ENCODE measurements at places on chromosomes 13 and 19.

DNA sequence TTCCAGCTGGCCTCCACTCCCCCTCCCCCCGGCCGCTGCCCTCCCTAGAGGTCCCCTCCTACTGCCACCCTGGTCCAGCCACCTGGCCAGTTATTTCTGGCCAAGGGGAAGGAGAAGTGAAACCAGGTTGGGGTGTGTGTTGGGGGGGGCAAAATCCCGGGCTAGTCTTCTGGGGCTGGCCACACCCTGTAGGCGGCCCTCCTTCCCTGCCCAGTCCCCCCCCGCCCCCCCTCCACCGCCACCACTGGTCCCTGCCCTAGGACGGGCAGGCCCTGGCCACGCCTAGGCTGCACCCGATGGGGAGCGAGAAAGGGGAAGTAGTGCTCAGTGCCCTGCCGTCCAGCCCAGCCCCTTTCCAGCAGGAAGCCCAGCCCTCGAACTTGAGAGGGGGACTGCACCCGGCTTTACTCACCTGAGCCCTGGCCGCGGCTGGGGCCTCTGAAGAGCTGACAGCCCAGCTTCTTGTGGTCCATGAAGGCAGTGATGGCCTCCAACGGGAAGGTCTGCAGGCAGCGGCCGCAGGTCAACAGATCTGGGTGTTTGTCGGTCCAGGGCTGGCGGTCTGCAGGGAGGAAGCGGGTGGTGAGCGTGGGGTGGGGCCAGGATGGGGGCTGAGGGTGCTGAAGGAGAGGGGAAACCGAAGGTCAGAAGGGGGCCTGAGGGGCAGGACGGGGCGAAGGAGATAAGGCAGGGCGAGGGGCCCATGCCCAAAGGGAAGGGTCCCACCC lies 813 bp downstream of the ZNF296 start:
- DNase-seq = no peak

DNA sequence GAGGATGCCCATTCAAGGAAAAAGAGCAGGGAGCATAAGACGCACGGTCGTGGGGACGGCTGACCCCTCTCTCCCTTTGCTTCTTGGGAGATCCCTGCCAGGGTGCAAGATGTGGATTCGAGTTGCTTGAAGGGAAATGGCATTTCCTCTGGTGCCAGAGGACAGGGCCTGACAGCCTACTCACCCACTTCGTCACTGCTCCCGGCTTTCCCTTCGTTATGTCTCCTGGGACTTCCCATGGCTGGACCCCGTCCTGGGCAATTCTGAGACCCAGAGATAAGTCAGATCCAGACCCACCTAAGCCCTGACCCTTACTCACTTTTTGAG lies 1.2 kb downstream of the TBC1D17 start:
- no peak for DNase-seq

- DNase-seq = no peak
Measured at GRCh38 chr19:40742477-40742876, 7.8 kb downstream of the ACTMAP start.

DNA sequence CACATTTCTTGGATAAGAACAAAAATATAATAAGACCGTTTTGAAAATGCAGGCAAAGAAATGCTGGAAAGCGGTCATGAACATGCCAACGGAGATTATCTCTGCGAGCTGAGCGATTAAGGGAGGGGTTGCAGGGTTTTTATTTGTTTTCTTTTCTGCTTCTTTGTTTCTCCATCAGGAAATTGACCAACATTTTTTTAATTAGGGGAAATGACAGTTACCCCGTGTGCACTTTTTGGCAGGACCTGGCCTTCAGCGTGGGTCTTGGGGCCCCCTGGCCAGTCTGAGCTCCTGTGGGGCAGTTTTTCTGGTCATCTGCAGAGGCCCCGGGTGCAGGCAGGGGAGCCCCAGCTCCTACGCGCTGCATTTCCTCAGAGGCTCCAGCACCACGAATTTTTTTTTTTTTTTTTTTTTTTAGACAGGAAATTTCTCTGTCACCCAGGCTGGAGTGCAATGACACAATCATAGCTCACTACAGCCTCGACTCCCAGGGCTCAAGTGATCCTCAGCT lies 31.3 kb upstream of the HOMER3 start:
- no peak for DNase-seq

DNA sequence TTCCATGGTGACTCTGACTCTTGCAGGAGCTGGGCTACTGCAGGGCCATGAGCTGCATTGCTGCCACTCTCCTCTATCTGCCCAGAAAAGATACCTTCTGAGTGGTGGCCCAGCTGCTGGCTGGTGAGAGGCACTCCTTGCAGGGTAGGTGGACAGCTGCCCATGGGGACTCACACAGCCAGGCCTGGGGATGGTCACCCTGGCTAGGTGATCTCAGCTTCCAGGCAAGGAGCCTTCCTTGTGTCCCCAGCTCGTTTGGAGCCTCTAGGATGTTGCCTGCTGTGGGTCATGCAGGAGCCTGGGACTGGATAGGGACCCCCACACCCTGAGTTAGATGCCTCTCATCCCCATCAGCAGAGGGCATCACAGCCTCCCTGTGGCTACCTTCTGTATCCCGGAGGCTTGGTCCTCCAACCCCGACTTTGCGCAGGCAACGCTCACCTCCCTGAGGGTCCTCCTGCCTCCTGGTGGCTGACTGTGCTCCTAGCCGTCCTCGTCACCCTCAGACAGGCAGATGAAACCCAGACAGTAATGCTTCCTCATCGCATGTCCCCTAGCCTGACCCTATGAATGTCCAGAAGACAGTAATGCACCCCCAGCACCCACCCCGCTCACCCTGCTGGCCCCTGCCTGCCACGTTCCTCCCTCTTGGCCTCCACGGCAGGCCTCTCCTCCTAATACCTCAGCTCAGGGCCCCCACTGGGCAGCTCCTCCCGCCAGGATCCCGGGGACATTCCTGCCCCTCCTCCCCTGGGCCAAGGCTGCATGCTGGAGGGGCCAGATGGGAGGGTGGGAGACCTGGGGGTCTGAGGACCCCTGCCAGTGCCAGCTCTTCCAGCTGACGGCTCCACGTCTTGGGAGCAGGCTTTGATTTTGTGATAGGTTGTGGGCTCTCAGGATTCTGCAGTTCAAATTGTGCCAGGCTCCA lies 13.6 kb upstream of the ZNF14 start:
- no peak for DNase-seq

- DNase-seq = no peak
Measured at GRCh38 chr13:42836930-42837690, 55.7 kb downstream of the FAM216B start.

DNA sequence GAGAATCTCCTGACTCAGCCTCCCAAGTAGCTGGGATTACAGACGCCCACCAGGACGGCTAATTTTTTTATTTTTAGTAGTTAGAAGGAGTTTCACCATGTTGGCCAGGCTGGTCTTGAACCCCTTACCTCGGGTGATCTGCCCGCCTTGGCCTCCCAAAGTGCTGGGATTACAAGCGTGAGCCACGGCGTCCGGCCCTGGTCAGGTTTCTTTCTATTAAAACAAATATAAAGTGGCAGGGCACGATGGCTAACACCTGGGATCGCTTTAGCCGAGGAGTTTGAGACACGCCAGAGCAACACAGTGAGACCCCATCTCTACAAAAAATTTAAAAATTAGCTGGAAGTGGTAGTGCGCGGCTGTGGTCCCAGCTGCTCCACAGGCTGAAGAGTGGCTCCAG lies 1.5 kb upstream of the MED25 start:
- no peak for DNase-seq

- no peak for DNase-seq
Measured at GRCh38 chr13:56700324-56700723, 440.4 kb upstream of the PRR20A start.

DNA sequence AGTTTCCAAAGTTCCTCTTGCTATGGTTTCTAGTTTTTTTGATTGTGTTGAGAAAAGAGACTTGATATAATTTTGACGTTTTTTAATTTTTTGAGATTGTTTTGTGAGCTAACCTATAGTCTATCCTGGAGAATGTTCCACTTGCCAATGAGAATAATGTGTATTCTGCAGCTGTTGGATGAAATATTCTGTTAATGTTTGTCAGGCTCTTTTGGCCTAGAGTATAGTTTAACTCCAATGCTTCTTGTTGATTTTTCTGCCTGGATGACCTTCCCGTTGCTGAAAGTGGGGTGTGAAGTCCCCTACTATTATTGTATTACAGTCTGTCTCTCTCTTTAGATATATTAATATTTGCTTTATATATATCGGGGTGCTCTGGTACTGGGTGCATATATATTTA lies 40.0 kb downstream of the RASA3 start:
- no peak for DNase-seq

DNA sequence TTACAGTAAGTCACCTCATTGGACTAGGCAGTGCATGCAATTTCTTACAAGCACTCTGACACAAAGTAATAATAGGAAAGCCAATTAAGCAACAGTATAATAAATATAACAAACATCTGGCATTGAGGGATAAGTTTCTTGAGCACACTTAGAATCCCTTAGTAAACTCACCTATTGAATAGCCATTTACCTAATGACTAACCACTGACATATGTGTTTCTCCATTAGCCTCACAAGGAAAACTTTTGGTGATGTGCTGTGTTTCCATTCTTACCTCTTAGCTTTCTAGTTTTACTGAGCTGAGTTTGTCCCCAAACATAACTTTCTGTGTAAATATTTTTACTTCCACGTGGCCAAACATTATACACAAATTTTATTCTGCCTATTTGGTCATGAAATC lies 47.4 kb upstream of the PCDH9 start:
- DNase-seq = no peak

DNA sequence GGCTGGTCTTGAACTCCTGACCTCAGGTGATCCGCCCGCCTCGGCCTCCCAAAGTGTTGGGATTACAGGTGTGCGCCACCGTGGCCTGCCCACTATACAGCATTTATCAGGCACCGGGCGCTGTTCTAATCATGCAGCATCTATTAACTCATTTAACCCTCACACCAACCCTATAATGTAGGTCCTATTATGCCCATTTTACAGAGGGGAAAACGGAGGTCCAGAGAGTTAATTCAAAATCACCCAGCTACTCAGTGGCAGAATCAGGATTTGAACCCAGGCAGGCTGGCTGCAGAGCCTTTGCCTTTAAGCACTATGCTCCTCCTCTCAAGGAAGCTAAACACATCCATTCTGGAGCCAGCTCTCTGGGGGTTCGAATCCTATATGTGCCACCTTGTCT lies 54.3 kb downstream of the MAP4K1 start:
- no peak for DNase-seq

GRCh38 chr19:4415352-4415751 lies 12.9 kb downstream of the CHAF1A start:
- no peak for DNase-seq

DNA sequence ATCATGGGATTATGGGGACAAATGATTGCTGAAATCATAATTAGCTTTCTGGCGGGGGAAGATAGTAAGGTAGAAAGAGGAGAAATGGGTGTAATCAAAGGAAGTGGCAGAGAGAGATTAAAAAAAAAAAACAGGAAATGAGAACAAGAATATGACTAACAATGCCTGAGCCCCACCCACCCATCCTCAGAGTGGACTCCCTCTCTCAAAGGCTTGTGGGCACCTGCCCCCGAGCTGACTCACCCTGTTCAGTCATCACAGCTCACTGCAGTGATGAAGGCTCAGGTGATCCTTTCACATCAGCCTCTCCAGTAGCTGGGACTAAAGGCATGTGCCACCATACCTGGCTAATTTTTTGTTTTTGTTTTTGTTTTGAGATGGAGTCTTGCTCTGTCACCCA lies 26.4 kb upstream of the TPT1 start:
- no peak for DNase-seq

GRCh38 chr13:44748439-44748838 lies 172.3 kb upstream of the TSC22D1 start:
- no peak for DNase-seq

DNA sequence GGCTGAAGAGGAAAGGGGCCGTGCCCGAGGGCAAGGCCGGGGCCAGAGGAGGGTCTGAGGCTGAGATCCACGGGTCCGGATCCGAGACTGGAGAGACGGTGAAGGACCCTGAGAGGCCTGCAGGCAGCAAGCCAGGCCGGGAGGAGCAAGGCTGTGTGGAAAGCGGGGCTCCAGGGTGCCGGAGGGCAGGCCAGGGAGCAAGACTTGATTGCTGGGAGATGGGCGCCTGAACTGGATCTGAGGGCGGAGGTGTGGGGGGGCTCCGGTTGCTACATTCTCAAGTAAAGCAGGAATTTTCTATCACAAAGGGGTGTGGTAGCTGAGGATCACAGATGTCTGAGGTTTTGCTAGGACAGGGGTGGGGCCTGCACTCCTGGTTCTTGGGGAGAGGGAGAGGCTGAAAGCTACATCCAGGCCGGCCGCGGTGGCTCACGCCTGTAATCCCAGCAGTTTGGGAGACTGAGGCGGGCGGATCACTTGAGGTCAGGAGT lies 3.8 kb downstream of the MAMSTR start:
- DNase-seq = no peak

DNA sequence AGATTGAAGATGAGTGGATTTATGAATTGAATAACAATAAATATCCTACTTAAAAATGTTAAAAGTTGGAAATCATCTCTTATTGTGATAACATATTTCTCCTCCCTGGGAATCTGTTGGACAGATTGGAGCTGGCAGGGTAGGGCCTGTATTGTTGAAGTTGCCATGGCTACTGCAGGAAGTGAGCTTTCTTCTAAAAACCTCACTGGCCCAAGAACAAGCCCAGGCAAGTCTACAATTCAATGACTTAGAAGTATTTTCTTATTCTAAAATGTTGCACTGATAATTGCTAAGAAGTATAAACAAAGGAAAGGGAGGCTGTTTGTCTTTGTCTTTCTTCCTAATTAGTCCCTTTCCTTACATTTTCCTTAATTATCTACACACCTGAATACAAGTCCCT lies 112.1 kb downstream of the DLEU7 start:
- no peak for DNase-seq

GRCh38 chr19:49738268-49738667 lies 24.8 kb downstream of the TSKS start:
- no peak for DNase-seq

DNA sequence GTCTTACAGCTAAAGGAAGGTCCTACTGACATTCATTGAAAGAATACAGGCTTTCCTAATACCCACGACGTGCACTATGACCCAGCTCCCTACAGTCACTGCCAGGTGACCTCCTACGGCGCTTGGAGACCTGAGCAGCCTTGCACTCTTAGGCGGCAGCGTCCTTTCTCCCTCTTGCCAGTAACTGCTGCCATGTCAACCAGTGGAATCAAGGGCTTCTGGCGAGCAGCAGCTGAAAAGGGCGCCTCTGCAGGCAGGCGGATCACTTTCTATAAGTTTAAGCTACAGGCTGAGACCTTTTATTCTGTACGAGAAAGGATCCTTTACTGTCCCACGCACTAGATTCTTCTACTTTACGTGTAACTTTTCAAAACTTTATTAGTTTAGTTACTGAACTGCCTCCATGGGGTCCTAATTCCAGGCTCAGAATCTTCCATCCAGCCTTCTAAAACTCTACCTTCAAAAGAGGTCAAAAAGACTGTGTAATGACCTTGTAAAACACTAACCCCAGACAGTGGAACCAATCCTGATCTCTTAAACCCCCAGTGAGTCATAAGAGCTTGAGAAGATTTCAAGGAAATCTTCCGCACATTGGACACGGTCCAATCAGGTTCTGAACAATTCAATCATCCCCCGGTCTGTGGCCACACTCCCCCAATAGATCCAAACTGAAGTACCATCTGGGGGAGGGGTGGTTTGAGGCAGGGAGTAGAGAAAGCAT lies 1.9 kb downstream of the KCTD12 start:
- DNase-seq = no peak

DNA sequence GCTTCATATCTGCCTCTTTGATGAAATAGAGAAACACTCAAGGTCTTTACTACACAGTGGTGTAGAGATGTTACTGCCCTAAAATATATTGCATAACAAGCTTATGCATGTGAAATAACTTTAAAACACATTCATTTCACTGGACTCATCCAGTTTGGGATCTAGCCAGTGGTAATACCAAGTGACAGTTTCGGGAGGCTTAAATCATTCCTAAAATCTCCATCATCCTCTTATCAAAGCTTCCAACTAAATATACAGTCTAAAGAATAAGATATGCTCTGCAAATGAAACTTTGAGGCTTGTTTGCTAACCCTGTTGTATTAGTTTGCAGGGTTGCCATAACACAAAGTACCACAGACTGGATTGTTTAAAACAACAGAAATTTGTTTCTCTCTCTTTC lies 52.8 kb downstream of the THSD1 start:
- DNase-seq = no peak

Data from vagina (tissue), 2 donors.